CD4-positive, alpha-beta T cell treated with Interleukin-10 for 1 hour (primary cell): ENCODE measurements at places on chromosomes 5 and 9.
A peak's percentile ranks its signal among the peaks of the same experiment; 100 is the strongest.

- DNase-seq, result no peak
These were observed 241.6 kb upstream of the CD180 start for GRCh38 chr5:67437905-67438845.

DNA sequence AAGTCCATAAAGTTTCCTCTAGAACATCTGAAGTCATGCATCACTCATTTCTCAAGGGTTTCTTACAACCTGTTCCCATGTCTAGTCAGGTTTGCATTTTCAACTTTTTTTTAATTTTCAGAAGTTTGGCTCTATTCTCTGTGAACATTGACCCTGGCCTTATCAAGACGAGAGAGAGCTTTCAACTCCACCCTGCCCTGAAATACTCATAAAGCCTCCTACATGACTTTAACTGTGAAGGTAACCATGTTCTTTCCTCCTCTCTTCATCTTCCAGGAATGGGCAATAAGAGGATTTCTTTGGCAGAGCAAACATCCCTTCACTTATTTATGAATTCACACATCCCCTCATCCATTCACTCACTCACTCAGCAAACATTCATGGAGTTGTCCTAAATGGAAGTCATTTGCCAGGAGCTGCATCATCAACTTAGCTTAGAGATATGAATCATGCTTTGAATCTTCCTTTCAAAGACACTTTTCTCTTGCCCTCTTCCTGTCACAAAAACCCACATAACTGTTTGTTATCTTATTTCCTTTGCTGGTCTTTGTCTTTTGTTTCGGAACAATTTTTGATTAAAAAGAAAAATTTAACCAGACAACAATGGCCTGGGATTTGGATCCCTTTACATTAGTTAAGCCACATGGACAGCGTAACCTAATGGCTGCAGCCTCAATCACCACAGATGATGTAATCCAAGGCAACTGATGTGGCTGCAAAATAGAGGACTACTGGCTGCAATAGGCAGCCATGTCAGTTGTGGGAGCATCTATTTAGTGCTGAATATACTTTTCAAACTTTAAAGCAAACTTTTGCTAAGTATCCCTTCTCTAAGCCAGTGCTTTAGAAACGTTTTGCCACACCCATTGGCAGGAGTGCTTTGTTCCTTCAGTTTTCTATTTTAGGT lies 43.0 kb upstream of the GNAQ start:
- peak; percentile 41 for DNase-seq

DNA sequence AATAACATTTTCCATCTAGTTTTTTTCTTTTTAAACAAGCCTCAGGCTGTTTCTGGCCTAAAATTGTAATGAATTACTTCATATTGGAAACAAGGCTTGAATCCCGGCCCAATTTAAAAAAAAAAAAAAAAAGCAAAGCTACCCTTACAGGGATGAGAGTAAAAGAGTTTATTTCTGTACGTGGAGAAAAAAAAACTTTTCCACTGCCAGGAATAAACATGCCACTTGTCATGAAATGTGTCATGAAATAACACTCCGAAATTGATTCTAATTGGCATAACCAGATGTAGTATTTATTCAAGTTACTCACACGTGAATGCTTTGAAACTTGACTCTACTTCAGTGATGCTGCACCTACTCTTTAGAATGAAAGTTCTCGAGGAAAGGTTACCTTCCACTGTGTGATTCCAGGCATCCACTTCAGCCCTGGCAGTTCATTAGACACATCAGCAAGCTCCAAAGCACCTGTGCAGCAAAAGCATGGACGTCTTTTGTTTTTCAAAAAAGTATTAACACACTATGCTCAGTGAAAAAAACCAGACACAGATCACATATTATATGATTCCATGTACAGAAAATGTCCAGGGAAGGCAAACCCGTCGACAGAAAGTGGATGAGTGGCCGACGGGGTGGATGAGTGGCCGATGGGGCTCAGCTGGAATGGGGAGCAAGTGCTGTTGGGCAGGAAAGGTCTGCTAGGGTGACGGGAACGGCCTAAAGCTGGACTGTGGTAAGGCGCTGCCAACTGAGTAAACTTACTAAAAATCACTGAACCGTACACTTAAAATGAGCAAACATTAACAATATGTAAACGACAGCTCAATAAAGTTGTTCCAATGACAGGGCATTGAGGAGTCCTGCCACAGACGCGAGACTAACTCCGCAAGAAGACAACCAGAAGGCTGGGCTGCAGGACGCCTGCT lies 21.2 kb downstream of the NSUN2 start:
- no peak for DNase-seq

GRCh38 chr5:123783421-123783820 lies 271.4 kb downstream of the CSNK1G3 start:
- no peak for DNase-seq

DNA sequence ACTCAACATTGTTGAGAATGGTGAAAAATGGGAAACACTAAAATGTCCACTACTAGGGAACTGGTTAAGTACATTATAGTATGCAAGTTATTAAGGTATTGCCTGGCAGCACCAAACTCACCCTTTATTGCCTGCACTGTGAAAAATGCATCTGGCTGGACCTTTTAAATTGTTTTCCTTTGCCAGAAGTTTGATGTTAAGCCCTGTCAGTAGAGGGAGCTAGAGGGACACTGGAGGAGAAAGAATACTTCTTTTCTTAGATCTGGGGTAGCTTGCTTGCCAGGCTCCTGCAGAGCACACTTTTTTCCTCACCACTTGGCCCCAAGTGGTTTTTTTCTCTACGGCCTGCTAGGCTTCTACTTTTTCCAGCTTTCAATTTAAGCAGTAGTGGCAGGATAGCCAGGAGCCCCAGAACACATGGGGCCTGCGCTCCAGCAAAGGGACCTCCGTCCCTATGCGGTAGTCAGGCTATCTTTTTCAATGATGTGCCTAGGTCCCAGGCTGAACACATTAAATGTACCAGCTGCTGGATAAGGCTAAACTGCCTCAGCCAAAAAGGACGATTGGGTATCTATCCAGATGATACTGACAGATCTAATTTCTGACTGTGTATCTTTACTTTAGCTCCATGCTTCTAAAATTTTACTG lies 8.0 kb upstream of the HABP4 start:
- peak; percentile 42 for DNase-seq

DNA sequence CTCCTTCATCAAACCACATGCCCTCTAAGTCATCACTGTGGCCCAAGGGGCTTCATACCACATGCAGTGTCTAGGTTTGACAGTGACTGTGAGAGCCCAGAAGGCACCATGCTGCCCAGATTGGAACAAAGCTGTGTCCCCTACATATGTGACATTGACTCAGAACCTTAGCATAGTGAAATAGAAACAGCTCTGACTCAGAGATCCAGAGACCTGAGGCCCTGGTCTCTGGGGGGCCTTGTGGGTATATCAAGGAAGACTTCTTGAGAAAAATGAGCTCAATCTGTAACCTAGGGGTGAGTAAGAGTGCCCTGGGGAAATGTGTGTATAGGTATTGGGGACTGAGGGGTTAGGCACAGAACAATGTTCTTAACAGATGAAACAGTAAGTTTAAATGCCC lies 7.1 kb upstream of the ENTREP1 start:
- no peak for DNase-seq

DNA sequence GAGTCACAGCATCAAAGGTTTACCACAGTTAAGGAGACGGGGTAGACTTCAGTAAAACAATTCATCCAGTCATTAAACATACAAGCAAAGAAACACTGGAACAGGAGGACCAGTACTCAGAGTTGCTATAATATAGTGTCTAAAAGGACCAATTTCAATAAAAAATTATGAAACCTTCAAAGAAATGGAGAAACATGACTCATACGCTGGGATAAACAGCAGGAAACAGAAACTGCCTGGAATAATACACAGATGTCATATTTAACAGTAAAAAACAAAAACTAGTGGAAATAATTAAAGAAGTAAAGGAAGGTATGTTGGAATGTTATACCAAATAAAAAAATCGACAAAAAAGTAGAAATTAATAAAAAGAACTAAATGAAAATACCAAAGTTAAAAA lies 1075.9 kb downstream of the NR2F1-AS1 start:
- DNase-seq, result no peak

DNA sequence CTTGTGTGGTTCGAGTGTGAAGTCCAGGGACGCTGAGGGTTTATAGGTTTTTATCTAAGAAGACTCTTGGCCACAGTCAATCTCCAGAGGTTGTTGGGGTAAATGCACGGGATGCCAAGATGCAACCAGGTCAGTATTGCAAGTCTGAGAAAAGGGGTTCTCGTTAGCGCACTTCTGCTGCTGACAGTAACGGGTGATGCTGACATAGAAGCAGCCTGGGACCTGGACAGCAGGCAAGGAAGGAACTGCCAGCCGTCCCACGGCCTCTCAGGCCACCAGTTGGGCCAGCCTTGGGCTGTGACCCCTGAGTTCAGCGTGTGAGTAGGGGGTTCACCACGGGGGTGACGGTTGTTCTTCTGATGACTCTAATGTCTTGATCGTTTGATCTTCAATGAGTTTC lies 39.0 kb downstream of the TENT4A start:
- DNase-seq, result no peak

- DNase-seq, result no peak
These were observed 3.3 kb upstream of the ABCA1 start for GRCh38 chr9:104931256-104931655.

DNA sequence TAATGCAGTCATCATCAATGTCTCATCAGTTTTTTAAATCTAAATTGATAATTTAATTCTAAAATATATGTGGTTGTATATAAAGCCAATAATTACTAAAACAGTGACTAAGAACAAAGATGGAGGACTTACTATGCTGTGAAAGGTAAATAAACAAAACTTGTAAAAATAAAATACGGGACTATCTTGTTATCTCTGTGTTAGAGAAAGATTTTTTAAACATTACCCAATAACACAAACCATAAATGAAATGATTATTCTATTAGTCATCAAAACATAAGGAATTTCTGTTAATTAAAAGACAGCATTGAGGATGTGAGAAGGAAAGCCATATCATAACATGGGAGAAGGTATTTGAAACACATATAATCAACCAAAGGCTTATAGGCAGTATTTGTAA lies 226.2 kb upstream of the SMC2 start:
- no peak for DNase-seq

GRCh38 chr9:113708821-113709713 lies 167.0 kb upstream of the ZNF618 start:
- no peak for DNase-seq

- DNase-seq, result no peak
These were observed 8.2 kb downstream of the NR2F1-AS1 start for GRCh38 chr5:93572608-93573353.

DNA sequence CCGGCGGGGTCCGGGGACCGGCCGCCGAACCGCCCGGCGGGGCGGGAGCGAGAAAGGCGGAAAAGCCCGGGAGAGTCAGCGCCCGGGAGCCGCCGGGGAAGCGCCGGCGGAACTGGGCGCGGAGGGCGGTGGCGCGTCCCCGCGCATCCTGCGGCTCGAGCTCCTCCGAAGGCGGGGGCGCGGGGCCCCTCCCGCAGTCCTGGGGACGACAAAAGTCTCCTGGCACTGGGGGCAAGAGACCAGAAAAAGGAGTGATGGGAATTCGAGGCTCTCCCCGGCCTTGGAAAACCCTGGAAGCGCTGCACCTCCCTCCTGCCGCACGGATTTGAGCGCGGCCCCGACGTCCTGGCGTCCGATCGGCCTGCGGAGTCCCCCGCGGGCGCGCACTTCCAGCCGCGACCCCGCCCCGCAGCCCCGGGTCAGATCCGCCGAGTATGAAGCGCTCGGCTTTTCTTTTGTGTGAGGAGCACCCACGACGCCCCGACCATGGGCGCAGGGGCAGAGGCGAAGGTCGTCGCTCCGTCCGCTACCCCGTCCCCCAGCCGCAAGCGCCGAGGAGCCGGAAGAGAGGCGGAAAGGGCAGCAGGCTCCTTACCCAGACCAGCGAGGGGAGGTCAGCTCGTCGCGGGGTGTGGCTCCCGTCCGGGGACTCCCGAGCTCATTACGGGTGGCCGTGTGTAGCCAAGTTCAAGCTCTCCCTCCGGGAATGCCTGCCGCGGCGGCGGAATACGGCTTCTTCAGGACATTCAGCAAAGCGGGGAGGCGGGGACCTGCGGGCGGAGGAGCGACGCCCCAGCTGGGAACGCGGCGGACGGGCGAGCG lies at the start of gene EPB41L4A:
Gene EPB41L4A (minus strand): TSS at position 114 of the 822 bp plus-strand sequence. CDS start 238 bp downstream, outside the sequence.
- no peak for DNase-seq

DNA sequence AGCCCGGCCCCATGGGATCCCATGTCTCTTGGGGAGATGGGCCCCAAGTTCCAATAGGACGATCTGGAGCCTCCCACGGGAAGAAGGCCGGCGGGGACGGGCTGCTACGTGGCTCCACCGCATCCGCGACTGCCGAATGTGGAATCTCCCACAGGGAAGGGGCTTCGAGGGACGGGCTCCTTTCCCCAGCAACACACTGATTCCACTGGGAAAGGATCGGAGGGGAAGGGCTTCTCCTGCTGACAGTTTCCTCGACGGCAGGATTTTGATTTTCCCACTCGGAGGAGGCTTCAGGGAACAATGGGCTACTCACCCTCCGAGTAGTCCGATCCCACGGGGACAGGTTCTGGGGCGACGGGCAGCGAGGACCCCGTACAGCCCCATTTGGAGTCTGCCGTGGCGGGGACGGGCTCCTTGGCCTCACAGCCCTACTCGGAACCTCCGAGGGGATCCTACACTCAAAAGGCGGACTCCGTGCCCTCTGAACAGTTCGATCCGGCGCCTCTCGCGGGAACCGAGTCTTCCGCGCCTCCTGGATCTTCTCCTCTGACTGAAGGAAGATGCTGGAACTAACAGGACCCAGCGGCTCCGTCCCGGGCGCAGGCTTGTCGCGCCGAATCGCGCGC lies 1.3 kb downstream of the PROB1 start:
- no peak for DNase-seq

- DNase-seq, result no peak
These were observed 393.6 kb upstream of the IZUMO3 start for GRCh38 chr9:24939109-24939850.

GRCh38 chr5:109546461-109546860 lies 136.7 kb upstream of the PJA2 start:
- DNase-seq, result no peak

- DNase-seq, result no peak
These were observed 19.4 kb upstream of the NOTCH1 start for GRCh38 chr9:136565086-136565714.

DNA sequence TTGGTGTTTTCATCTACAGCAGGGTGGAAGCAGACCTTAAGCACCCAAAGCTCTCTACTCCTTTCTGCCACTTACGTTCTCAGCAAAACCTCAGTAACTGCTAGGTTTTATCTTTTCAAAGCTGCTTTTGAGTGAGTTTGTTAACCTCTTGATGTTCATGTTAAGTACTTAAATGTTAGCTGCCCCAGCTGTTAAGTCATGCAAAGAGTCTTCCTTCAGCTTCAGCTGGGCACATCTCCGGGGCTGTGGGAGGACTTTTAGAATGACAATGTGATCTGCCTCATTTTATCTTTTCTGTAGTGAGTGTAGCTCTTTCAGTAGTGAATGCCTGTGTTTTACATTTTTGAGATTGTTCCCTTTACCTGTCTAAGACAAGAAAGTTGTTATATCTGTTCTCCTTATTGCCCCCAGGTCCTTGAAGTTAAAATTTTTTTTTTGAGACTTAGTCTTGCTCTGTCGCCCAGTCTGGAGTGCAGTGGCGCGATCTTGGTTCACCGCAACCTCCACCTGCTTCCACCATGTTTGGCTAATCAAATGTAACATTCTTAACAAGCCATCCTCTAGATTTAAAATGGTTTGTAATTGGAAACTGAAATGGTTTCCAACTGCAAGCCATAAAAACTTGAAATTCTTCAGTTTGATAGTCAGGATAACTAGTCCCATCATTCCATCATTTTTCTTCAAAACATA lies 19.6 kb downstream of the KDM4C start:
- DNase-seq, result no peak
